ENCODE measurements at places on chromosomes 5 and 9.
A peak's percentile ranks its signal among the peaks of the same experiment; 100 is the strongest.

DNA sequence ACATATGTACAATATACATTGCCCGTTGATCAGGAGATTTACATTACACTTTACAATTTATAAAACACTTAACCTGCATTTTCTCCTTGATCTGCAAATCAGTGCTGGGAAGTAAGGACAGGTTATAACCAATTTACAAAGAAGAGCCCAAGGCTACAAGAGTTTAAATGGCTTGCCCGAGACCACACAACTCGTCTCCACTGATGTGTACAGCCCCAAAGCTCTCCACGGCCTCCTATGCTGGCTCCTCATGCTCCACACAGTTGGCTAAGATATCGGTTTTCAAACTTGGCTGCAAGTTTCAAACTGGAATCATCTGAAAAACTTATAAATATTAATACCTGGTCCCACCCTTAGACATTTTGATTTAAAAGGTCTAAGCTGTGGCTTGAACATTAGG lies 10.3 kb downstream of the ACTL7B start:
- DNase-seq = no peak

DNA sequence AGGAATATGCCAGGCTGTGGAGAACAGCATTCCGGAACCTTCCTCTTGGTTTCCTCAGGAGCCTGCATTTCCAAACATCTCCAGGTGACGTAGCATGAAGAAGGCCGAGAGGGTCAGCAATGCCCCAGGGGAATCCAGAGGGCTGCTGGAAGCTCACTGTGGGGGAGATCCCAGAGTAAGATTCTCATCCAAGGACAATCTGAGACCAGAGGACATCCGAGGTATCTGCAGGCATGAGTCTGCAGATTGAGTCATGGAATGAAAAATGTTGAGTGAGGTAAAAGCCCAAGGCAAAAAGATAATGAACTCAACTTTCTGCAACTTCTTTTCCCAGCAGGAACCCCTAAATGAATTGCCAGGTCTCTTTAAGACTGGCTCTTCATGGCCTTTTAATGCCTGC lies 73.5 kb downstream of the KIF4B start:
- DNase-seq = no peak

GRCh38 chr5:22844155-22844554 lies 9.0 kb downstream of the CDH12 start:
- no peak for DNase-seq

GRCh38 chr5:103057208-103058130 lies 62.5 kb downstream of the GIN1 start:
- no peak for DNase-seq

DNA sequence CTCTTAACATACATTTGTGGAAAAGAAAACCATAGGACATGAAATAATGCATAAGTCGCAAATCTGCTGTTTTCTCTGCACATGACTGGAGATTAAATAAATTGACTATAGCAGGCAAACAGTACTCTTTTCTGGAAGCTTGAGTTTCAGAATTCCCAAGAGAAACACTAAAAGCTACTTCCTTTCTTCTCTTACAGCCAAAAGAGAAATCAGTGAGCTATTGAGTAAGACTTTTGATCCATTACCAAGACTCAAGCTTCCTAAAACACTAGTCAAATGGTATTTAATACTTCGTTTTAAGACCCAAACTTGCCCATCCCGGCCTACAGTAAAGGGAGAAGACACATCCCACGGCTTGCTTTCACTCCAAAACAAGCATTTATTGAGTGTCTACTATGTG lies 335.8 kb upstream of the PUM3 start:
- DNase-seq = peak; percentile 48

GRCh38 chr5:172188893-172189692 lies 1.1 kb upstream of the STK10 start:
- DNase-seq = no peak
